Right renal pelvis (tissue), 4 donors: ENCODE measurements at places on chromosomes 16 and 17.

DNA sequence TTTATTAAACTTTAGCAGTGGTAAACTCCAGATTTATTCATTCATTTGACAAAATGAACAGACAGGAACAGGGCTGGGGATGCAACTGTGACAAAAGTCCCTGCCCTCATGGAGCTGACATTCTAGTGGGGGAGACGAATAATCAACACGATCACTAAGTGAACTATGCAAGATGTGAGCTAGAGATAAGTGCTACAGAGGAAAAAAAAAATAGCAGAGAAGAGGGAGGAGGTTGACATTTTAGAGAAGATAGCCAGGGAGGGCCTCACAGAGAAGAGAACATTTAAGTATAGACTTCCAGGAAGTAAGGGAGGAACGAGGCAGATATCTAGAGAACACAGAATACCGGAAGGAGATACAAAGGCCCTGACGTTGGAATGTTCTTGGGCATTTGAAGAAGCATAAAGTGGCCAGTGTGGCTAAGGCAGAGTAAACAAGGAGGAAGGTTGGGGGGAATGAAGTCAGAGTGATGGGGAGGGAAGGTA is 17.9 kb upstream of the AP1G1 start:
- no peak for DNase-seq

DNA sequence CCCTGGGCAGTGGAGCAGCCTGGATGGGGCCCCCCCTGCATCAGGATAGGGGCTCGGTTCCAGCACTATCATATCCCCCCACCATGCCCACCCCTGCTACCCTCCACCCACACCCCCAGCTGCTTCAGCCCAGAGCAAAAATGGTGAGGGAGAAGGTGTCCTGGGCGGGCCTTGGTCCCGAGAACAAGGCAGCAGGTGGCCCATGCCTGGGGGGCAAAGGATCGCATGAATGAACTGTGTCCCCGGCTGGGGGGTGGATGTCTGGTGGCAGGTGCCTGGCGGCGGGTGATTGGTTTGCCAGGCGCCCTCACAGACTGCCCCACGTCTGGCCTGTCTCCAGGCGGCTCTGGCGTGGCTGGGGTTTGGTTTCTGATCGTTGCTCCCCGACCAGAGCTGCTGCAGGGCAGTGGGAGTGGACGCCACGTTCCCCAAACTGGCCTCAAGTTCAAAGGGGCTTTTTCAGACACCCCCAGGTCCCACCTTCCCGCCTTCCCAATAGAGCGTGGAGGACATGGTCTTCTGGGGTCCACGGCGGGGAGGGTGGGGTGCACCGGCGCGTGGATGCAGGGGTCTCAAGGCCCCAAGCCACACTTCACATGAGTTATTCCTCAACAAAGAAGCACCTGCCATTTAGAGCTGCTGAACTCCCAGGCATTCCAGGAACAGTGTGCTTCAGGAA is 12.6 kb downstream of the UTS2R start:
- no peak for DNase-seq

- no peak for DNase-seq
These were observed 39.2 kb downstream of the FTO start for GRCh38 chr16:53743149-53743566.

GRCh38 chr16:66295761-66296546 is 70.5 kb upstream of the CDH5 start:
- no peak for DNase-seq

DNA sequence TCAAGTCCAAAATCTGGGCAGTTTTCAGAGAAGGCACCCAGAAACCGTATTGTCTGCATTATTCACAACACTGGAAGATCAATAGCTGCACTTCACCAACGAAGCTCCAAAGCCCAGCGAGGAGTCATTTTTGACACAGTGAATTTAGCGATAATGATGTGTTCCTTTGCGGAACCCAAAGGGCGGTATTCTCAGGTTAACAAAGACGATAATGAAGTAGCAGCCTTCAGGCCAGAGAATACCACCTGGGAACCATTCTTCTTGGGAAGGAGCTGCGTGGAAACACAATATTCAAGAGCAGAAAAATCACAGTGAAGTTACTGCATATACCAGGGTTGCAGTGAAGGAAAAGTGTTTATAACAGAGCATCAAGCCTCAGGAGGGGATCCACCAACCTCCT is 381.0 kb downstream of the TOX3 start:
- DNase-seq: no peak
